ENCODE measurements at places on chromosomes 2 and 18. TPM values are rescaled to one million over a fixed set of nuclear protein-coding genes. Genes with fewer than 3 reads are reported as not detected.

The CDH20 gene
- 0.13 TPM for total RNA-seq

DNA sequence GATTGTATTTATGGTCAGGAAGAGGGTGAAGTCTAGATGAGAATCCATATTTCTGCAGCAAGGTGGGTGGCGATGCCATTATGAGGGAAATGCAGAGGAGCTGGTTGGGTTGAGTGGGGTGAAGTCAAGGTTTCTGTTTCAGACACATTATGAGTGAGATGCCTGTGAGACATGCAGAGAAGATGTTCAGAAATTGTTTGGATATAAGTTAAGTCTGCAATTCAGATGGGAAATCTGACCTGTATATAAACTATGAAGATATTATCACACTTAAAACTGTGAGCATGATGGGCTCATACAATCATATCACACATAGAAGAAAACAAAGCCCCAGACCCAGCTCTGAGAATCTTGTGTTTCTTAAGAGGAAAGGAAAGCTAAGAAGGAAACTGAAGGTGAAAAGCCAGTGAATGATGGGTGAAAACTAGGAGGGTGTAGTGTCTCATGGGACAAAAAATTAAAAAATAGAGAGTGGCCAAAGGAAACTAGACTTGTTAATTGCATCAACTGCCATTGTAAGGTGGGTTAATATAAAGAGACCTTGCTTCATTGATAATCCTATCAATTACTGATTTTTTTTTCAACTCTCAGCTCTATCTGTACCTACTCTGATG is 14.2 kb downstream of the GALNT5 start:
- H3K27me3 ChIP-seq = no peaks in the 10 kb centered on the region

- no peaks in the 10 kb centered on the region for H3K36me3 ChIP-seq
- H3K27me3 ChIP-seq = no peaks in the 10 kb centered on the region
- no peak for DNase-seq
- no peaks in the 10 kb centered on the region for H3K4me1 ChIP-seq
- no peak overlapping the region for H3K27ac ChIP-seq
Measured at GRCh38 chr2:109339519-109339966, 210.5 kb downstream of the SH3RF3 start.

DNA sequence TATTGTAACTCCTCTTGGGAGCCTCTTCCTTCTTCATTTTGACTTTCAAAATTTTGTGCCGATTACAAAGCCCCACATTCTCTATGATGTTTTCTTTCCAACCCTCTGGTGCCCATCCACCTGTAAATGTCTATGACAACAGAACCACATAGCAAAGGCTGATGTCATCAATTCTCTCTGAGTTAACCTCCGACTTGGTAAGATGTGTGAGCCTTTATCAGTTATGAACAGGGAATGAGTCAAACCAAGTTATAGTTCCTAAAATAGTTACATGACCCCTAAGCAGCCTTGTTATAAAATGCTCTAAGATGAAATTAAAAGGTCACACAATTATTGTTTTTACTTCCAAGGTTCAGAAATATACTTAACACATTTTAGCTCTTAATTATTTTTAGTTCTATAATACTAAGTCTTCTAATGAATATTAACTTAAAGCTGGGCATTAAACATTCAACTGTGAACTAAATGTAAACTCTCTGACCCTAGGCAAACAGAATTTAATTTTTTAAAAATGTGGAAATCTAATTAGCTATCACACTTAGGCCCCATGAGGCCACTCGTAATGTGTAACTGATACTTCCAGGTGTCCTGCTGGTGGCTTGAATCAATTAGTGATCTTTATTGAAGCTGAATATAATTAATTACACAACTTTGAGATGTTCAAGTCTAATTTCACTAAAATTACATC is 102.3 kb upstream of the CYRIA start:
- no peak overlapping the region for H3K27ac ChIP-seq
- H3K4me3 ChIP-seq = no peak overlapping the region
- no peaks in the 10 kb centered on the region for H3K36me3 ChIP-seq
- DNase-seq = no peak
- H3K4me1 ChIP-seq = no peaks in the 10 kb centered on the region
- no peaks in the 10 kb centered on the region for H3K27me3 ChIP-seq

- H3K4me3 ChIP-seq = no peak overlapping the region
- no peaks in the 10 kb centered on the region for H3K27me3 ChIP-seq
- H3K4me1 ChIP-seq = no peaks in the 10 kb centered on the region
- no peak overlapping the region for H3K27ac ChIP-seq
- no peaks in the 10 kb centered on the region for H3K36me3 ChIP-seq
- DNase-seq = no peak
Measured at GRCh38 chr2:126449677-126450076, 206.3 kb upstream of the GYPC start.

DNA sequence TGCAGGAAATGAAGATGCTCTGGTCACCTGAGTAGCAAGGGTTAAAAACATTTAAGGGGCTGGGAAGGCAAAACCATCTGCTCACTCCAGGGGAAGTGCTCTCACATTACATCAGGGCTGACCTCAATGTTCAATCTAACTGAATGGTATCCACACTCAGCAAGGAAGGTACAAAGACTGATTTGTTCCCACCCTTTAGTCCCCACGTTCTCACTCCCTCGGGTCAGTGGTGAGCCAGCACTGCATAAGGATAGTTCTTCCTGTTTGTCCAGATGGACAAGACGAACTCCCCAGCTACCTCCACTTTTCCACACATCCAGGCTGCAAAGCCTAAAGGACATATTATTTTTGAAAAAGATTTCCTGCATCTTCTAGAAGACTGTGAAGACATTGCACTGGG is 126.6 kb upstream of the SLC14A2 start:
- no peak for DNase-seq
- no peaks in the 10 kb centered on the region for H3K36me3 ChIP-seq
- no peaks in the 10 kb centered on the region for H3K4me1 ChIP-seq
- no peaks in the 10 kb centered on the region for H3K27me3 ChIP-seq

DNA sequence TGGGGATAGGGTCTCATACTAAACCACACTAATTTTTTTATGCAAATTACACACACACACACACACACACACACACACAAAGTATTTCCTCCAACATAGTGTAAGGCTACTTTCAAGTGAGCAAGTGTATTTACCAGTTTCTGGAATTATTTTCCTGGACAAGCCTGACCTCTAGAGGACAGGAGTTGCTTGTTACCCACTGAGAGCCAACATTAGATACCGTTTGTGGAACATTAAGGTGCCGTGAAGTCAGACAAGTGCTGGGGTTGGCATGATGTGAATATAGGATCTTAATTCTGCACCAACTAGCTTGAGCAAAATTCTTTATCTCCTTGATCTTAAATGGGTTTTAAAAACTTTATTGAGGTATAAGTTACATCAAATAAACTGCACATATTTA is 39.3 kb upstream of the SERPINB2 start:
- no peak overlapping the region for H3K27ac ChIP-seq
- no peaks in the 10 kb centered on the region for H3K36me3 ChIP-seq
- no peak for DNase-seq
- no peaks in the 10 kb centered on the region for H3K27me3 ChIP-seq

GRCh38 chr2:65800998-65801397 is 368.6 kb upstream of the SPRED2 start:
- no peak overlapping the region for H3K4me3 ChIP-seq
- no peaks in the 10 kb centered on the region for H3K36me3 ChIP-seq
- H3K4me1 ChIP-seq = no peaks in the 10 kb centered on the region
- DNase-seq = no peak

DNA sequence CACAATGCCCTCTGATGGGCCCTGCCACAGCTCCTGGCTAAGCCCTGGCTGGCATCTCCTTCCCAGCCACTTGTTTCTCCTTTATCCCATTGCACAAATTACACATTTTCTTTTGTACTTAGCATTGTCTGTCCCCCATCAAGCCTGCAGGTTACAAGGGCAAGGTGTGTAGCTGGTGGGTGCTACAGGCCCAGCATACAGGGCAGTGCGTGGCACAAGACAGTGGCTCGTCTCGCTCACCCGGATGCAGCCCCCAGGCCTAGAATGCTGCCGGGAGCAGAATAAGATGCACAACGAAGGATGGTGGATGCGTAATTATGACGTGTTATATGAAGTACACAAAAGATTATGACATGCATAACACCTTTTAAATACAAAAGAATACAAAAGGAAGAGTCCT is 87.6 kb downstream of the EIPR1 start:
- no peak overlapping the region for H3K27ac ChIP-seq
- no peak for DNase-seq
- no peak overlapping the region for H3K4me3 ChIP-seq
- H3K36me3 ChIP-seq = no peaks in the 10 kb centered on the region
- H3K4me1 ChIP-seq = no peaks in the 10 kb centered on the region

GRCh38 chr2:226079671-226080181 is 680.2 kb downstream of the NYAP2 start:
- no peaks in the 10 kb centered on the region for H3K36me3 ChIP-seq
- no peak overlapping the region for H3K27ac ChIP-seq
- H3K4me1 ChIP-seq = no peaks in the 10 kb centered on the region
- H3K4me3 ChIP-seq = no peak overlapping the region

DNA sequence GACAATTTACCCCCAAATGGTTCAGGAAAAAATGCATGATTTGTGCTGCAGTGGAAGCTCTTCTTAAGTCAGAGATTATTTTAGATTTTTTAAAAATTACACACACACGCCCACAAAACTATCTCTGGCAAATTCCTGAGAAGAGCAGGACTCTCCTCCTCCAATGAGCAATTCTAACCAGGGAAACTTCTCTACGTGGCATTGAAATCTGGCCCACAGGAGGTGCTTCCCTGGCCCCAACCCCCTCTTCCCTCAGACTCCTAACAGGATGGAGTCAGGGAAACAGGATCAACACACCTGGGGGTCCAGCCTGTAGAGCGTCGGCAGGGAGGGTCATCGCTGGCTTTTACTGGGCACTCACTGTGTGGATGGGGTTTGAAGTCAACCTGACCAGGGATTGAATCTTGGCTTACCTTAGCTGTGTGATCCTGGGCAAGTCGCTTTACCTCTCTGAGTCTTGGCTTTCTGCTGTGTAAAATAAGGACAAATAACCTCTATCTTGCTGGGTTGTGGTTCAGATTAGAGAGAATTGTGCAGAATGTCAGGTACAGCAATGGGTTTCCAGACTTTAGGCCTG is 65.4 kb upstream of the ASAP2 start:
- no peak for DNase-seq
- H3K4me1 ChIP-seq = peaks cover 5% of the 10 kb centered on the region
- H3K27me3 ChIP-seq = peaks cover 10% of the 10 kb centered on the region
- no peaks in the 10 kb centered on the region for H3K36me3 ChIP-seq

DNA sequence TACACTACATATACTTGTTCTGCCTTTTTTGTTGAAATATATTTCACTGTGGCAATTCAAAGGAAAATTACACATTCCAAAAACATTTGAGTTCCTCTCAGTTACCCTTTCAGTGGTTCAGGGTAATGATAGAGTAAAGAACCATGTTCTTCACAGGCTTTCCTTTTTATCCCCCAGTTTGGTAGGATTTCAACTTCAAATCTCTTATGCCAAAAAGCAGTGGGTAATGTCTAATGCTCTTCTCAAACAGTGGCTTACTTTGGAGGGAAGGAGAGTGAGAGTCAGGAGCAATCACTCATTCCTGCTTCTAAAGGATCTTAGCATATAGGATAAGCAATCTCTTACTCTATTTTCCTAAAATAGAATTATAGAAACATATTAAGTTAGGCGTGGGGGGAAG is 290.6 kb downstream of the ZEB2 start:
- no peak overlapping the region for H3K27ac ChIP-seq
- DNase-seq = no peak
- no peak overlapping the region for H3K4me3 ChIP-seq
- no peaks in the 10 kb centered on the region for H3K27me3 ChIP-seq
- peaks cover 1% of the 10 kb centered on the region for H3K4me1 ChIP-seq

- no peaks in the 10 kb centered on the region for H3K27me3 ChIP-seq
- H3K4me3 ChIP-seq = no peak overlapping the region
- no peaks in the 10 kb centered on the region for H3K4me1 ChIP-seq
- no peak for DNase-seq
Measured at GRCh38 chr2:186570604-186571003, 19.3 kb upstream of the ITGAV start.

DNA sequence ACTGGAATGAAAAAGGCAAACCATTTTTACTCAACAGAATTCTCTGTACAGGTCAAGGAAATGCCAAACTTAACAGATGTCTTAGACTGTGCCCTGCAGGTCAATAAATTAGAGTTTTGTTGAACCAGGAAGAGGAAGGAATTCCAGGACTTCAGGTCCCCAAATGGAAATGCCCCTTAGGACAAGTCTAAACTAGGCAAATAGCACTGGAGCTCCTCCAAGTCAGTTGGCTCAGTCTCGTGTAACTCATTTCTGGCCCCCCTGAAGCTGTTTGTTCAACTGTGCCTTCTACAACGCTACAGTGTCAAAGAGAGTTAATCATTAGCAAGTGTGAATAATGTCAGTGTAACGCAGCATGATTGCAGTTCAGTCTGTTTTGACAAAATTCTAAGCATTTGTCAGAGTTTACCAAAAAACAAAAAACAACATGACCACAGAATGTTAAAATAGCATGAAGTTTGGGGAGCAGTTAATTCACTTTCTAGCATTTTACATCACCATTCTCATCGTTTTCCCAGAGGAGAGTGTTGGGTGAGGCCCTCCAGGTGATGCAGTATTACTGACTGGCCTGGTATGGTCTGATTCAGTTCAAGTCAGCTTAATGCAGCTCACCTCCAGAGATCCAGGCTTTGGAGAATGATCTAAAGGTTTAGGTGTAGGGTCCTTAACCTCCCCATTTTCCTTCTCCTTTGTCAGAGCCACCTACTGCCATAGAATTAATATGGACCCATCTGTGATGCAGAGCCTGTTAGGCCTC is 108.1 kb downstream of the AQP4 start:
- H3K27me3 ChIP-seq = no peaks in the 10 kb centered on the region
- DNase-seq = no peak
- H3K4me3 ChIP-seq = no peak overlapping the region
- H3K27ac ChIP-seq = no peak overlapping the region
- no peaks in the 10 kb centered on the region for H3K36me3 ChIP-seq
